ENCODE measurements at places on chromosomes 2 and 18. TPM values are rescaled to one million over a fixed set of nuclear protein-coding genes. Genes with fewer than 3 reads are reported as not detected.

The UGT1A1 gene
- total RNA-seq, result not detected

The FAM237A gene
- total RNA-seq, result not detected

The GAD1 gene
- 0.74 TPM for total RNA-seq

The CFC1 gene
- total RNA-seq, result not detected

The AKAIN1 gene
- total RNA-seq, result not detected

The SERPINB4 gene
- total RNA-seq, result not detected

DNA sequence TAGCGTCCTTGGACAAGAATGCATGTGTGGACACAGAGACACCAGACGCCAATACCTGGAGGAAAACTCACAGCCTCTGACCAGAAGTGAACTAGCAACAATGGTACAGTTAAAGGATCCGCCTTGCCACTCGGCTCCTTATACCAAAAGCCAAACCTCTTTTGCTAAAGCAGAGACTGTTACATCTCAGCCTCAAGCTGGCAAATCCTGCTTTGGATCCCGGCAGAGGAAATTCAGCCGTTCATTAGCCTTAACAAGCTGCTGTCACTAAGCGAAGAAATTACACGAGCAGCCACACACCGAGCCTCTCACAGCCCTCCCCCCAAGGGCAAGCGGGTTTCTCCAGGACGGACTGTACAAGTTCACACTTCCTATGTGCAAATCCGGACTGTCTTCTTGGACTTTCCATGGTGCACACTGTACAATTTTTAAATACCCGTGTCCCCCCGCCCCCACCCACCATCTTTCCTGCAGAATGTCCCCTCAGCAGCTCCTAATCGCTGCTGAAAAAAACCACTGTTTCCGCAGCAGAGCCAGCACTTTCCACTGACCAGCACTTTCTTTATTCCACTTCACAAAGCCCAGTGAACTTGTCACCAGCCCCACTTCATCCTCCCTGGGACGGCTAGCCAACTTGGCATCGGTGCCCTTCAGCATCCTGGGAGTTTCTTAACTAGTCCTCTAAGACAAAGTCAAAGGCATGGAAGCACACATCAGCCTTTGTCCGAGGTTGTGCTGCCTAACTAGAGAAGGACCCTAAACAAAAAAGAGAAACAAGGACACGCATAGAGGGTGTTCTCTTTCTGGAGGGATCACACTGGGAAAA, 1.5 kb downstream of the KLF7 start:
- H3K36me3 ChIP-seq, result no peaks in the 10 kb centered on the region
- no peak for DNase-seq
- H3K4me3 ChIP-seq, result peak overlapping the region; percentile 90
- peak overlapping the region; percentile 96 for H3K27ac ChIP-seq

- peaks cover 3% of the 10 kb centered on the region for H3K27me3 ChIP-seq
- DNase-seq, result no peak
- H3K27ac ChIP-seq, result no peak overlapping the region
- no peaks in the 10 kb centered on the region for H3K36me3 ChIP-seq
- no peaks in the 10 kb centered on the region for H3K4me1 ChIP-seq
These were observed 291.6 kb downstream of the ZNF385B start for GRCh38 chr2:179569831-179570233.

DNA sequence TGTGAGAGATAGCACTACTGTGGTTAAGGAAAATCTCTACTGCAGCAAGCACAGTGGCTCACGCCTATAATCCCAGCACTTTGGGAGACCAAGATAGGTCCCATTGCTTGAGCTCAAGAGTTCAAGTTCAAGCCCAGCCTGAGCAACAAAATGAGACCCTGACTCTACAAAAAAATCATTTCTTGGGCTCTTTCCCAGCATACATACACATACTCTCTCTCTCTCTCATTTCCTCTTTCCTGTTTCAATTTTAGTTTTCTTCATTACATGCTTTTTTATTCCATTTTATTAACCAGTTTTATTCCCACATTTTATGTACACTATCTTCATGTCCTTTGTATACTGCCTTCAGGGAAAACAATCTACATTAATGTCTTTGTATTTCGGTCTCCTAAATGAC, 14.6 kb downstream of the WDR33 start:
- H3K27me3 ChIP-seq, result no peaks in the 10 kb centered on the region
- H3K36me3 ChIP-seq, result peaks cover 40% of the 10 kb centered on the region
- peak overlapping the region; percentile 78 for H3K27ac ChIP-seq

DNA sequence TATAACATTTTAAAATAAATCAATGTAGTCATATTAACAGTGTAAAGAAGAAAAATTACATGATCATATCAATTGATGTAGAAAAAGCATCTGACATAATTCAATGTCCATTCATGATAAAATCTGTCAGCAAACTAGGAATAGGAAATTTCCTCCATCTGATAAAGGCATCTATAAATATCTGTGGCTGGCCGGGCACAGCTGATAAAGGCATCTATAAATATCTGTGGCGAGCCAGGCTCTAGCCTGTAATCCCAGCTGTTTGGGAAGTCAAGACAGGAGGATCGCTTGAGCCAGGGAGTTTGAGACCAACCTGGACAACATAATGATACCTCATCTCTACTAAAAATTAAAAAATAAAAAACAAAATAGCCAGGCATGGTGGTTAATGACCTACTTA, 18.1 kb upstream of the RANBP2 start:
- no peak overlapping the region for H3K4me3 ChIP-seq
- H3K4me1 ChIP-seq, result no peaks in the 10 kb centered on the region
- DNase-seq, result no peak
- no peak overlapping the region for H3K27ac ChIP-seq

- H3K36me3 ChIP-seq, result no peaks in the 10 kb centered on the region
- no peak overlapping the region for H3K27ac ChIP-seq
- H3K4me3 ChIP-seq, result no peak overlapping the region
- no peaks in the 10 kb centered on the region for H3K4me1 ChIP-seq
- H3K27me3 ChIP-seq, result peaks cover 13% of the 10 kb centered on the region
These were observed 44.9 kb upstream of the CYP1B1 start for GRCh38 chr2:38120829-38121228.

GRCh38 chr2:43898134-43898837, 59.5 kb downstream of the ABCG8 start:
- no peak overlapping the region for H3K4me3 ChIP-seq
- H3K4me1 ChIP-seq, result no peaks in the 10 kb centered on the region
- no peak overlapping the region for H3K27ac ChIP-seq
- H3K27me3 ChIP-seq, result no peaks in the 10 kb centered on the region

DNA sequence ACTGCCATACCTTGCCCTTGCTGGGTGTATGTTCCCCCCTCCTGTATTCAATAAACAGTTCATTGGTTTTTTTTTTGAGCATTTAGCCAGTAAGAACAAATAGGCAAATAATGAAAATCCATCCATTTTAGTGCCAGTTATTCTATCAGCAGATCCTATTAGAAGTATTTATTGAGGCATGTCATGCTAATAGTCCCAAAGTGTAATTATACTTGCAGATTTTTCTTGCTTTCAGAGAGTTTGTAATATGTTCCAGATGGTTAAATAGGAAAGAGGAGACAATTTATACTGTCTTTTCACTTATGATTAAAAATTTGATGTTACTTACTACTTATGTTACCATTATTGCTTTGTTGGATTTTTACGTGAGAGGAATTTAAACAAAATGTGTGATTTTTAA, 127.6 kb downstream of the NCOA1 start:
- no peaks in the 10 kb centered on the region for H3K27me3 ChIP-seq
- H3K27ac ChIP-seq, result no peak overlapping the region
- DNase-seq, result no peak

DNA sequence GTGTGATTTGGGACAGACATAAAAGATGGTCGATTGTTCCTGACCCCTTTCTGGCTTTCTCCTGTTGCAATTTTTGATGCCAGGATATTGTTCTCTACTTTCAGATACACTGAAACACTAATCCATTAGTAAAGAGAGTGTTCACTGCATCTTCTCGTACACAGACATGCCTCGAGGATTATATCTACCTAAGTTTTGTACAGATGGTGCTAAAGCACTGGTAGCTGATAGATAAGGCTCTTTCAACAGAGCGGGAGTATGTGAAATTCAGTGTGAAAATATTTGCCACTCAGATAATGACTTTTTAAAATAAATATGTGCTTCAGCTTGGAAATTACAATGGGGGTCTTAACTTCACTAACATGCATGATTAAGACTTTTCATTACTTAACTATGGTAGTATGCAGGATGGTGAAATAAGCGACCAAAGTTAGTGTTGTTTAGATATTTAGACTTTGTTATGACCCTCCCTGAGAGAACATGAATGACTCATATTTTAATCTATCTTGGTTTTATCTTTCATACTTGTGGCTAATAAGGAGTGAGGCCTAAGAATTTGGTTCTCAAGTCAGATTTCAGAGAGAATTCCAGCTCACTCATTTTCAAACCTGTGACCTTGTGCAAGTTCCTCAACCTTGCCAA, 474.9 kb downstream of the NRXN1 start:
- H3K4me1 ChIP-seq, result no peaks in the 10 kb centered on the region
- DNase-seq, result no peak
- no peak overlapping the region for H3K27ac ChIP-seq
- no peaks in the 10 kb centered on the region for H3K36me3 ChIP-seq
- H3K27me3 ChIP-seq, result no peaks in the 10 kb centered on the region
- no peak overlapping the region for H3K4me3 ChIP-seq

- H3K36me3 ChIP-seq, result no peaks in the 10 kb centered on the region
- peaks cover 12% of the 10 kb centered on the region for H3K27me3 ChIP-seq
- DNase-seq, result no peak
- H3K4me1 ChIP-seq, result no peaks in the 10 kb centered on the region
These were observed 198.4 kb downstream of the CMPK2 start for GRCh38 chr2:6667326-6667725.

DNA sequence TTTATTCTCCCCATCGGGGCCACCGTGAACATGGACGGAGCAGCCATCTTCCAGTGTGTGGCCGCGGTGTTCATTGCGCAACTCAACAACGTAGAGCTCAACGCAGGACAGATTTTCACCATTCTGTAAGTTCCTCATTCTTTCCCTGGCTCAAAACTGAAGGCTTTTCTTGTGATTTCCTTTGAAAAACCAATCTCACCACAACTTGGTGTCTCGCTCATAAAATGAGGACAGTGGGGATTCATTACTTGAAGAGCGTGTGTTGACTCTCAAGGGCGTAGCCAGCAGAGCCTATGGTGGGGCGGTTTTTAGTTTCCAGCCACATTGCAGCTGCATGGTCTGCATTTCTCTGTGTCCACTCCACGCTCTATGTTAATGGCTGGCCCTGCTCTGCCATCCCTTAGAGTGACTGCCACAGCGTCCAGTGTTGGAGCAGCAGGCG, 29.0 kb downstream of the SLC1A4 start:
- H3K4me1 ChIP-seq, result peaks cover 5% of the 10 kb centered on the region
- H3K36me3 ChIP-seq, result peaks cover 37% of the 10 kb centered on the region
- no peak overlapping the region for H3K4me3 ChIP-seq
- no peak for DNase-seq
- H3K27me3 ChIP-seq, result no peaks in the 10 kb centered on the region
- no peak overlapping the region for H3K27ac ChIP-seq

GRCh38 chr2:69517410-69517809, 80.2 kb upstream of the NFU1 start:
- H3K27me3 ChIP-seq, result no peaks in the 10 kb centered on the region
- DNase-seq, result no peak
- peaks cover 42% of the 10 kb centered on the region for H3K36me3 ChIP-seq
- no peaks in the 10 kb centered on the region for H3K4me1 ChIP-seq
- no peak overlapping the region for H3K27ac ChIP-seq
